ENCODE measurements at places on chromosomes 7 and 10. TPM values are rescaled to one million over a fixed set of nuclear protein-coding genes. Genes with fewer than 3 reads are reported as not detected.
A peak's percentile ranks its signal among the peaks of the same experiment; 100 is the strongest.

DNA sequence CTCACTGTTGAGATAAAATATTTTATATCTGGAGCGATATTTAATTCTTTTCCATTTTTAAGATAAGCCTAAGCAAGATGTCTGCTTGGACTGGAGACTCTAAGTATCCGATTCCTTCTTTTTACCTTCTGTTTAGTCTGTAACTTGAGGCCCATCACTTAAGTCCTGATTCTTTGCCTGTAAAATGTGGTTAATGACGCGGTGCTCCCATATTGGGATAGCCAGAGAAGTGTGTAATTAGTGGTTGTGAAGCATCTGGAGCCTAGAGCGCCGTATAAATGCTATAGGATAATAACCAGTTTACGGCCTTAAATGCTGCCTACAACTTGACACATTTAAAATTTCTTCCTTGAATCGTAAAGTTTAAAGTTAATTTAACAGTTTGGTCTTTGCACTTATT is 132.9 kb downstream of the CHN2 start:
- H3K27me3 ChIP-seq, result no peaks in the 10 kb centered on the region
- no peaks in the 10 kb centered on the region for H3K36me3 ChIP-seq
- no peaks in the 10 kb centered on the region for H3K4me1 ChIP-seq

- no peaks in the 10 kb centered on the region for H3K36me3 ChIP-seq
- DNase-seq, result no peak
- H3K4me1 ChIP-seq, result peaks cover 72% of the 10 kb centered on the region
- H3K27ac ChIP-seq, result no peak overlapping the region
- no peaks in the 10 kb centered on the region for H3K27me3 ChIP-seq
- H3K4me3 ChIP-seq, result no peak overlapping the region
Measured at GRCh38 chr7:32881074-32881982, 10.2 kb downstream of the KBTBD2 start.

GRCh38 chr7:144454256-144455039 is 51.0 kb upstream of the NOBOX start:
- no peaks in the 10 kb centered on the region for H3K4me1 ChIP-seq
- no peaks in the 10 kb centered on the region for H3K36me3 ChIP-seq
- no peak for DNase-seq
- H3K27me3 ChIP-seq, result no peaks in the 10 kb centered on the region

GRCh38 chr10:14837003-14837756 is 657 bp downstream of the CDNF start:
- H3K4me1 ChIP-seq, result peaks cover 20% of the 10 kb centered on the region
- peaks cover 3% of the 10 kb centered on the region for H3K36me3 ChIP-seq
- H3K27ac ChIP-seq, result peak overlapping the region; percentile 94
- DNase-seq, result no peak

DNA sequence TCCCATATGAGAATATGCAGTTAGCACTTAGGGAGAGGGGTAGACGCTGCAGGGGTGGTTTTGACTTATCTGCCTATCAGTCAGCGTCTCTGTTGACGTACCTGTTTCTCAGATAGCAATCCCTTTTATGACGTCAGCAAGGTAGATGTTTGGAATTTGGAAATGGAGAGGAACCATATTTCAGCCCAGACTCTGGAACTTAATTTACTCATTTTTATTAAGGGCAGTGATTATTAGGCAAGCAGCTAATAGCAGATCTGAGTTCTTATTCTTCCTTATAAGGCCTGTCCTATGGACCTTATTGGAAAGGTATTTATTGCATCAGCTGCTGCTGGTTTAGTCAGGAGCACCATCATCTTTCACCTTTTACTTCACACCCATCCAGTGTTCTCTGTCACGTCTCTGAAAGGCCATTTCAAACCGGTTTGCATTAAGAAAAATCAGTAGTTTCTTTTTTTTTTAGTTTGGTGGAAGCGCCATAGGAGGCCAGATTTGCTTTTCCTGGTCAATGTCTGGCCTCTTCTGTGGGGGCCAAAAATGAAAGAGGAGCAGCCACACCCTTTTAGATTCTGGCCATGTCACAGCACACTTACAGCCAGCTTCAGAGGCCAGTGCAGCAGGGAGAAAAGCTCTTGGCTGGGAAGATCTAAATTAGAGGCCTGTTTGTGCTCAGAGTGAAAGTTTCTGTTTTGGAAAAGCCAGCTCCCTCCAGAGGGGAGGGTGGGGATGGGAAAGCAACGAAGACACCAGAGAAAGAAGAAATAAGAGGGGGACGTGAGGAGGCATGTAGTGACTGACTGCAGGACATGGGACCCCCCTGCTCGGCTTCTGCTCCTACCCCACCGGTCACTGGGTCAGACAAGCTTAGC is 146.3 kb downstream of the TCF7L2 start:
- H3K4me3 ChIP-seq, result no peak overlapping the region
- H3K27me3 ChIP-seq, result no peaks in the 10 kb centered on the region
- no peaks in the 10 kb centered on the region for H3K36me3 ChIP-seq
- H3K27ac ChIP-seq, result peak overlapping the region; percentile 62

GRCh38 chr10:110491346-110491745 is 6.4 kb upstream of the DUSP5 start:
- no peaks in the 10 kb centered on the region for H3K36me3 ChIP-seq
- no peaks in the 10 kb centered on the region for H3K4me1 ChIP-seq
- H3K4me3 ChIP-seq, result no peak overlapping the region
- no peak for DNase-seq

DNA sequence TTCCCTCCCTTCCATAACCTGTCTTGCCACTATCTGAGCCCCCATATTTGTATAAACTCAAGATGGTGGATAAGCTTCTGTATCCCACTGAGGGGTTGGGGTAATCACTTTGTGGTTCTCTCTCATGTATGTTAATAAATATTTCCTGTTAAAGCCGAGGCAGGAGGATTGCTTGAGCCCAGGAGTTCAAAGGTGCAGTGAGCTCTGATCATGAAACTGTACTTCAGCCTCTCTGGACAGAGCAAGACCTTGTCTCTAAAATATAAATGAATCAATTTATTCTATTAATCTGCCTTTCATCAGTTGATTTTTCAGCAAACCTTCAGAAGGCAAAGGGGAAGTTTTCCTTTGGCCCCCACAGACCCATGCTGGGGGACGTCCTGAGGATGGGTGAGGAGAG is 1.8 kb upstream of the RARRES2 start:
- no peak for DNase-seq
- H3K36me3 ChIP-seq, result no peaks in the 10 kb centered on the region
- no peaks in the 10 kb centered on the region for H3K27me3 ChIP-seq
- H3K4me3 ChIP-seq, result no peak overlapping the region
- H3K4me1 ChIP-seq, result peaks cover 28% of the 10 kb centered on the region
- H3K27ac ChIP-seq, result no peak overlapping the region

DNA sequence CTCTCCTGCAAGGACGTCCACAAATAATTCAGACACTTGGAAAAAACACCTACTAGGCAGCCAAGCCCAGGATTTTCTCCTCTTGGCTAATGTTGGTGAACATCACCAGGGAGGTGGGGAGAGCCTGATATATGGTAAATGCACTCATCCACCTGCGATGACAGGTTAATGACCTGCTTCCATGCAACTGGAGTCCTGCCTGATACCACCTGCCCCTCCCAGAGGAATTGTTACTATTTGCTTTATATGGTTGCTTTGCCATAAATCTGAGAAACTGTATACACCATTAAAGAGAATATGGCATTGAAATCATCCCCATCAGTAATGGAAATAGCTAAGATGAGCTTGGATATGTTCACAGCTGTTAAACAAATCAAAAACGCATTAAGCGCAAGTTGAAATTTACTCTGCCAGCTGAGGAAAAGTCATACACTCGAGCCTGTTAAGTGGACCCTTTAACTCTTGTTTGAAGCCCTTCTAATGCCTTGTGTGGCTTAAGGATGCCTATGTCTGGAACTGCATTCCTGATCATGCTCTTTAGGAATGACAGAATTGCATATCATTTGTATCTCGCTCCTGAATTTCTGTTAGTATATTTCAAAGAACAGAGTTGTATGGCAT is 208.3 kb downstream of the PRPF18 start:
- peaks cover 5% of the 10 kb centered on the region for H3K36me3 ChIP-seq
- no peaks in the 10 kb centered on the region for H3K27me3 ChIP-seq
- DNase-seq, result no peak
- no peak overlapping the region for H3K27ac ChIP-seq
- H3K4me3 ChIP-seq, result no peak overlapping the region

GRCh38 chr7:126223729-126224128 is 1029.0 kb downstream of the GRM8 start:
- DNase-seq, result no peak
- H3K36me3 ChIP-seq, result no peaks in the 10 kb centered on the region
- no peaks in the 10 kb centered on the region for H3K4me1 ChIP-seq
- no peak overlapping the region for H3K27ac ChIP-seq
- H3K4me3 ChIP-seq, result no peak overlapping the region

GRCh38 chr7:115043605-115044004 is 121.7 kb downstream of the MDFIC start:
- no peak overlapping the region for H3K4me3 ChIP-seq
- H3K27me3 ChIP-seq, result no peaks in the 10 kb centered on the region
- no peak for DNase-seq
- H3K4me1 ChIP-seq, result no peaks in the 10 kb centered on the region
- no peaks in the 10 kb centered on the region for H3K36me3 ChIP-seq

DNA sequence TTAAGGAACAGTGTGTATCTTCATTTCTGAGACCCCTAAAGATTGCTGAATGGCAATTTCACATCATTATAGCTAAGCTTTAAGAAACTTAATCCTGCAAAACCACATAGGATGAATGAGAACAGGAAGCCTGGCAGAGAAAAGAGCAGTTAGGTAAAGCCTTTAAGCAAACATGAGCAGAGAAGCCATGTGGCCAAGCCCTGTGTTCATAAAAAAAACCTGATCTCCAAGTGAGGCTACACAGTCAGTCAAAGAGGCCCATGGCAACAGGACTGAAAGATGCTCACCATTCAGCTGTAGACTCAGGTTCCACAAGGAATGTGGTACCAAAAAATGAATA is 9.3 kb downstream of the LIPA start:
- H3K36me3 ChIP-seq, result peaks cover 35% of the 10 kb centered on the region
- H3K4me3 ChIP-seq, result no peak overlapping the region
- no peak overlapping the region for H3K27ac ChIP-seq
- H3K4me1 ChIP-seq, result no peaks in the 10 kb centered on the region
- no peaks in the 10 kb centered on the region for H3K27me3 ChIP-seq

- H3K4me3 ChIP-seq, result no peak overlapping the region
- no peaks in the 10 kb centered on the region for H3K27me3 ChIP-seq
- DNase-seq, result no peak
- no peaks in the 10 kb centered on the region for H3K36me3 ChIP-seq
Measured at GRCh38 chr10:73959484-73960243, 38.3 kb upstream of the VCL start.

DNA sequence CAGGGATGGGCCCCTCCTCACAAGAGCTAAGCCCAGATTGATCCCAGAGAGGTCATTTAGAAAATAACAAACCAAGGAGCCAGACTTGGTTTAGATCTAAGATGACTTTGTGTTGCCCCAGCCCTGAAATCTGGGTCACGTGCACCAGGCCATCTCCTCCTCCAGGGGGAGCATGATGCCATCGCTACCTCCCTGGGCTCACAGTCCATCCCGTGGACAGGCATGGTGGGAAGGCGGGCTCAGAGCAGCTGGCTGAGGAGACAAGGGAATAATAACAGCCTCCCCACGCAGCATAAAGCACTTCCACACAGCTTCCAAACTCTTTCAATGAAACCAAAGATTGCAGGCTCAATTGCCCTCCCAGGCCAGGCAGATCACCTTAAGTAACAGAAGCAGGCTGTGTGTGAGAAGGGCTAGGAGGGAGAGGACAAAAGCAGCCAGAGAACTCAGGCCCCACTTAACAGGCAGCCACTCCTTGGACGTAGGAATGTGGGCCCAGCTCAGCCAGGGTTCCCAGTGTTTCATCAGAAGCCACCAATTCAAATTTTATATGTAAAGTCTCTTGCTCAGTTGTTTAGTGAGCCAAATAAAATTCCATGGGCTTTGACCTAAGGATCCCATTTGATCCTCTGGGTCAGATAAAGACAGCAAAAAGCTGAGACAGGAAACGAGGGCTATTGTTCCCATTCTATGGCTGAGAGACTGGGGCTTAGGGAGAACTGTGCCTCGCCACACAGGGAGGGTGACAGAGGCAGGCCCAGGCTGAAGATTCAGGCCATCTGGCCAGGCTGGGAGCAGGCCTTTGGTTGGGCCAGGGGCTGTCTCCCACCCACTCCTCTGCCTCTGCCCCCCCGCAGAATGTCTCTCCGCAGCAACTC is 100.2 kb downstream of the COL13A1 start:
- H3K27me3 ChIP-seq, result no peaks in the 10 kb centered on the region
- no peak for DNase-seq
- peaks cover 7% of the 10 kb centered on the region for H3K4me1 ChIP-seq
- H3K27ac ChIP-seq, result no peak overlapping the region
- no peaks in the 10 kb centered on the region for H3K36me3 ChIP-seq

DNA sequence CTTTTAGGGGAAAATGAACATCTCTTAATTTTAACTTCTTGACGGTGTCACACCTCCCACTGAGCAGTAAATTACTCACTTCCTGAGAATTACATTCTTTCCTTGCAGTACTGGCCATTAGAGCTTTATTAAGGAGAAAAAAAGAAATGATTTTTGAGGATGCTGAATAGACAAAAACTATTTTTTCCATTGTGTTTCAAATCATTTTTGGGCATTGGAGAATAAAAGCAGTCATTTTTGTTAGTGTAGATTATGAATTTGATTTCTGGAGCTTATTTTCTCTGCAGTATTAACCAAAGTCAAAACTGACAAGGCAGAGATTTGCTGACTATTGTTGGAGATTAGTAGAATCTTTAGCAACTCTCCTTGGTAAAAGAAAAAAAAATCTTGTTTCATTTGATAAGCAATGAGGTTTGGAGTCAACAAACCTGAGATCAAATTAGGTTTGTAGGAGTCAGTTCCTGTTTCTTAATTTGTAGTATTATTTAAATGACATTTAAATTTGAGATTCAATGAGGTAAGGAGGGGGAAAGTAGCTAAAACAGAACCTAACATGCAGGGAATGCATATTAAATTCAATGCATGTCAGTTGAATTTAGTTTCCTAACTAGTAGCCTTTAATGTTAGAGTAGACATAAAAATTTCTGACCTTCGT is 70.6 kb downstream of the AP3M1 start:
- no peaks in the 10 kb centered on the region for H3K27me3 ChIP-seq
- H3K4me3 ChIP-seq, result no peak overlapping the region
- H3K36me3 ChIP-seq, result peaks cover 50% of the 10 kb centered on the region
- peak overlapping the region; percentile 58 for H3K27ac ChIP-seq

DNA sequence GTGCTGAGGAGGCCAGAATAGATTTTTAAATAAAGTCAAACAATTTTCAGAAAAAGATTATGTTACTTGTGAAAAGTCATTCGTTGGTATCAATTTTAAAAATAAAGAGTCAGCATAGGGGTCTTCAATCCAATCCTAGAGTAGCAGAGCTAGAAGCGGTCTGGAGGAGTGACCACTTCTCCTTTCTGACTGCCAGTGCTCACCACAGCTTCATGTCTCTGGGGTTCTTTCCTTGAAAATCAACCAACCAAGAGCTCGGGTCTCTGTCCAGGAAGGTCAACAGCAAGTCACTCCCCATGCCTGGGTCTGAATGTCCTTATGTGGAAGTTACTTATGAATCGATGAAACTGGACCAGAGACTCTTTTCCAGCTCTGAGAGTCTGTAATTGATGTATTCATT is 14.3 kb downstream of the PTPRN2 start:
- no peaks in the 10 kb centered on the region for H3K27me3 ChIP-seq
- no peaks in the 10 kb centered on the region for H3K36me3 ChIP-seq
- no peak for DNase-seq
- no peak overlapping the region for H3K27ac ChIP-seq
- no peak overlapping the region for H3K4me3 ChIP-seq
- peaks cover 8% of the 10 kb centered on the region for H3K4me1 ChIP-seq

DNAJC30 gene
- total RNA-seq, result 5.0 TPM

ZNF425 gene
- 3.4 TPM for total RNA-seq

INHBA gene
- 1.1 TPM for total RNA-seq

DGKB gene
- 8.2 TPM for total RNA-seq

CYP3A4 gene
- not detected for total RNA-seq
